ENCODE measurements at places on chromosomes 5 and 9.
A peak's percentile ranks its signal among the peaks of the same experiment; 100 is the strongest.

DNA sequence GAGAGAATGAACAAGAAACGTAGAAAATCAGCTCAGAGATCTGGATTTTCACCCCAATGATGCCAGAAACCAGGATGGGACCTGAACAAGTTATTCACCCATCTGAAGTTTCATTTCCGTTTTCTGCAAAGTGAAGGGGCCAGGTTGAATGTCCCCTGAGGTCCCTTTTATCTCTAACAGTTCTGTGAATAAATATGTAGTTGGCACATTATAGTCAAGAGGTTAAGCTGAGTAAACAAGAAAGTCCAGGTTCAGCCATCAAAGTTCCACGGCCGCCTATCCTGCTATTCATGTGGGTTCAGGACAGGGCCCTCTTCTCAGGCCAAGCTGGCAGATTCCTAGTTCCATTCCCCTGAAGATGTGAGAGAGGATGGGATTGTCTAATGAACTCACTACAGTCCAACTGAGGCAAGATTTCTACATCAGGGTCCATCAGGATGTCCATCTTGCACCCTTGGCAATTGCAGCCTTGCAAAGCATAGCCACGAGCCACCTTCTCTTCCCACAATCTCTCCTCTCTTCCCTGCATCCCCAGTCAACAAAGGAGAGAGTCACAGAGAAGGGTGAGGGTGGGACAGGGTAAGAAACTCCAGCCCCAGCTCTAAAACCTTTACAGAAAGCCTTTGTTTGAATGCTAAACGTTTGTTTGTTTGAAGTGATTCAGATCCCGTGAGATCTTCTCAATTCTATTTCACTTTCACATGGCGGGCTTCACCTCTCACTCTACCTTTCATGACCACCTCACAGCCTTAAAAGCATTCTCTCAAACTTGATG, 311.0 kb downstream of the SLIT3 start:
- DNase-seq: no peak

- no peak for DNase-seq
Observed at GRCh38 chr5:126744836-126745235, 32.1 kb upstream of the LMNB1 start.

GRCh38 chr9:6929441-6930215, 171.9 kb downstream of the KDM4C start:
- DNase-seq: no peak

- no peak for DNase-seq
Observed at GRCh38 chr5:142500227-142500905, 175.5 kb upstream of the SPRY4 start.

- no peak for DNase-seq
Observed at GRCh38 chr5:34511915-34512314, 144.2 kb upstream of the RAI14 start.

DNA sequence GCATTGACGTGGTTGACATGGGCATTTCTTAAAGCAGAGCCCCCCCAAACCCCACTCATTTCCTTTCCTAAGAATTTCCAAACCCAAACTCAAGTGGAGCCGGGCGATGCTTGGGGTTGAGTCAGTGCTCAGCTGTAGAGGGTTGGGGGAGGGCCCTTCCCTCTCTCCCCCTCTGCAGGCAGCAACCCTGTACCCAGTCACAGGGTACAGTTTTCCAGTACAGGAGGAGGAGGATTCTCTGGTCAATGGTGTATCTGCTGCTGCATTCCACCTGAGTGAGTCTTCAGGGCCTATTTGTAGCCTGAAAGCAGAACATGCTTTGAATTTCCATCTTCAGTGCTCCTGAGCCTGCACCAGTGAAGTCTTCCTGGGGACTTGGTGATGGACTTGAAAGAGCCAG, 55.8 kb downstream of the ENTREP1 start:
- peak; percentile 53 for DNase-seq

GRCh38 chr9:89365532-89365912, 47.2 kb downstream of the SECISBP2 start:
- no peak for DNase-seq

GRCh38 chr5:93580063-93580926, 724 bp downstream of the NR2F1-AS1 start:
- DNase-seq: no peak

- DNase-seq: no peak
Observed at GRCh38 chr5:14597080-14597479, 15.5 kb downstream of the OTULINL start.

DNA sequence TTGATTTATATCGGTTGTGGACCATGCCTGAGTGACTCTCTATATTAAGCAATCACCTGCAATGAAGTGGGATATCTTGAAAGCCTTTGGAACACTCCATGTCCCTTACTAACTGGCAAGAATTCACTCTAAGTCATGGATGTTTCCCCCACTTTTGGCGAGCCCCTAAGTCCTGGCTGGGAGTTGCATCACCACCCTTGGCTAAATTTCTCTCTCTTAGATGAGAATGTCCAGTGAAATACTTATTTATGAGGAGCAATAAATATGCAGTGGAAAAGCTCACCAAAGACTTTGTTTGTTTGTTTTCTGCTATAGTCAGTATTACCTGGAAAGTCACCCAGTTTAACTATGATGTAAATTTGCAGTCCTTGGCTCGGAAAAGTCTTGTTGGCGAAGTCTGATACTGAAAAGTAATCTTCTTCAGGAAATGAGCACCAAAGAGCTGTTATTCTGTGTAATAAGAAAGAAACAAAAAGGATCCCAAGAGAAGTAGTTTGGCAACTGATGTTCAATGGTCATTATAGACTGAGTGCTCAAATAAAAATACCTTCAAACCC, 333.8 kb downstream of the DMRT2 start:
- DNase-seq: no peak

DNA sequence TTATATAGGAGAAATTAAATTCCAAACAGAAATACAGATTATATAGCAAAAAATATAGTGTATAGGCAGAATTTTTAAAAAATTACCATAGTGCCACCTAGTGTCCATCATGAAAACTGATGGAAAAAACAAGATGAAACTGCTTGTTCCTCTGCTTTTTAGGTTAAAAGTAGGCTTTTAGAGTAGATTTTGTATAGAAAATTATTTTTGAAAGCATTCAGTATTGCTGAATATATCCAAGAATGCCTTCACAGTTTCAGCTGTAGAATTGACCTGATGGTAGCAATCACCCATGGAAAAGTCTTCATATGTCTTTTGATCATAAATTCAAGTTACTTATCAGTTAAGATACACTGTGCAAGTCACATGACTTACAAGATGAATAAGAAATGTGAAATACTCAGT, 19.7 kb downstream of the RIOK2 start:
- peak; percentile 12 for DNase-seq

- no peak for DNase-seq
Observed at GRCh38 chr5:175893466-175893865, 22.1 kb downstream of the CPLX2 start.

GRCh38 chr9:5231212-5231611, at the start of gene INSL4:
TSS of gene INSL4 (plus strand) at chr9:5231419. CDS start at chr9:5231524, 105 bp downstream.
- DNase-seq: no peak

DNA sequence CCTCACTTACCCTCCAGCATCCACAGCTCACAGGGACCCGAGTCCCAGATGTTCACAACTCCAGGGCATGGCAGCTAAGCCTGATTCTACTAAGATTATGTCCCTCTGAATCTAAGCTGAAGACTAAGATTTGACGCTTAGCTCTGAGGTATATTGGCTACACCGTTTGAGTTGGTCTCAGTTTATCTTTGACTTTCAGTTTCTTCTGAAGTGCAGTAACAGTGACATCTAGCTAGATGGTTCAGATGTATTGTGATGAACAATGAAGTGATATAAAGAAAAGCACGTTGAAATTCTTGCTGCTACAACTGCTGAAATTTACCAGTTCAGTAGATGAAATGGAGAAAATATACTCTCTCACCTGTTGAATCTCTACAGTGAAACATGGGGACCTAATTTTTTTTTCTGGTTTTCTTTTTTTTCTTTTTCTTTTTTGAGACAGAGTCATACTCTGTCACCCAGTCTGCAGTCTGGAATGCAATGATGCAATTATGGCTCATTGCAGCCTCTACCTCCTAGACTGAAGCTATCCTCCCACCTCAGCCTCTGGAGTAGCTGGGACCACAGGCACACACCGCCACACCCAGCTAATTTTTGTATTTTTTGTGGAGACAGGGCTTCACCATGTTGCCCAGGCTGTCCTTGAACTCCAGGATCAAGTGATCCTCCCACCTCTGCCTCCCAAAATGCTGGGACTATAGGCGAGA, 15.7 kb downstream of the RFK start:
- no peak for DNase-seq

GRCh38 chr5:32840606-32841005, 129.5 kb downstream of the NPR3 start:
- no peak for DNase-seq

- DNase-seq: peak; percentile 35
Observed at GRCh38 chr5:54944364-54944763, 41.0 kb downstream of the ESM1 start.

DNA sequence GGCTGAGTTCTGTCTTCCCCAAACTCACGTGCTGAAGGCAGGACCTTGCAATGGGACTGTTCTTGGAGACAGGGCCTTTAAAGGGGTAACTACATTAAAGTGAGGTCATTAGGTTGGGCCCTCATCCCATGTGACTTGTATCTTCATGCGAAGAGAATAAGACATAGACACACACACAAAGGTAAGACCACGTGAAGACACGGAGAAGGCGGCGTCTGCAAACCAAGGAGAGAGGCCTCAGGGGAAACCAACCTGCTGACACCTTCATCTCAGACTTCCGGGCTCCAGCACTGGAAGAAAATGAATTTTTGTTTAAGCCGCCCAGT, 50.7 kb upstream of the KCNMB1 start:
- no peak for DNase-seq

DNA sequence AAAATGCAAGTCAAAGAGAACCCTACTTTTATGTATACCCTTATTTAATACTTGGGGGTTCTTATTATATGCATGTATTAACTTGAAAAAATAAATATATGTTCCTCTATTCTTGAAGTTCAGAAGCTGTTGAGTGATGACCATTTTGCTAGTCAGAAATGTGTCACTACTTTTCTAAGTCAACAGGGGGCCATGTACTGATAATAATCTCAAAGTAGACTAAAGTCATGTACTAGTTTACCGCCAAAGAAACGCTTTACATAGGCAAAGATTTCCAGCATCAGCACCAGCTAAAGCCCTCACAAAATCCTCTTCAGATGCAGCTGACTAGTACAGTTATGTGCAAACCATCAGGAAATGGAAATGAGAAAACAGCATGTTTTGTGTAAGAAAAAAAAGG, 5.7 kb upstream of the BHMT start:
- no peak for DNase-seq

DNA sequence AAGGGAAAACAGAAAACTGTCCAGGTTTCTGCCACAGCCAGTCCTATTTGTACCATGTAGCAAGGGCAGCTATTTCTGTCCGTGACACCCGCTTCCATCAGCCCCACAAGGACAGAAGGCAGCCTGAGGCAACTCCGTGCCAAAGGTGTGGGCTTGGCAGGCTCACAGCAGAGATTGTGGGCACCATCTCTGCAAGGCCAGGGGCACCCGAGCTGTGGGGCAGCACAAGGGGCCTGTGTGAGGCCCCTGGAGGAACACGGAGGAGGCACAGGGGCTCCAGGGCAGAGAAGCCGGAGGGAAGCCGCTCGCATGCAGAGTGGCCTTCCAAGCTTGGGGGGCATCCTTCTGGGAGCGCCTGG, 43.5 kb downstream of the COL23A1 start:
- no peak for DNase-seq

DNA sequence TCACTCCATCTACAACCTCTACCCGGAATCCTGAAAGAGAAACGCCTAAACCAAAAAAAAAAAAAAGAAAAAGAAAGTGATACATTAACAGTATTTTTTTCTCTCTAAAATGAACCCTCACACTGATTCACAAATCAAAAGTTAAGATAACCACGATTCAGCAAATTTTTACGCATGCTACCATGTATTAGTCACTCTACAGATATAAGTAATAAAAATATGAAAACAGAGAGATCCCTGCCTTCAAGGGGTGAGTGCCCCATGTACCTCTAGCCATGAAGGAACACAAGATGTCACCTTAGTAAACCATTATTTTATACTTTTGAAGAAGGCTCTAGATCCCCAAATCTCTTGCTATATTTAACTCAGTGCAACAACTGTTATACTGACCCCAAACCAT, 33.4 kb downstream of the CEMIP2 start:
- DNase-seq: no peak

DNA sequence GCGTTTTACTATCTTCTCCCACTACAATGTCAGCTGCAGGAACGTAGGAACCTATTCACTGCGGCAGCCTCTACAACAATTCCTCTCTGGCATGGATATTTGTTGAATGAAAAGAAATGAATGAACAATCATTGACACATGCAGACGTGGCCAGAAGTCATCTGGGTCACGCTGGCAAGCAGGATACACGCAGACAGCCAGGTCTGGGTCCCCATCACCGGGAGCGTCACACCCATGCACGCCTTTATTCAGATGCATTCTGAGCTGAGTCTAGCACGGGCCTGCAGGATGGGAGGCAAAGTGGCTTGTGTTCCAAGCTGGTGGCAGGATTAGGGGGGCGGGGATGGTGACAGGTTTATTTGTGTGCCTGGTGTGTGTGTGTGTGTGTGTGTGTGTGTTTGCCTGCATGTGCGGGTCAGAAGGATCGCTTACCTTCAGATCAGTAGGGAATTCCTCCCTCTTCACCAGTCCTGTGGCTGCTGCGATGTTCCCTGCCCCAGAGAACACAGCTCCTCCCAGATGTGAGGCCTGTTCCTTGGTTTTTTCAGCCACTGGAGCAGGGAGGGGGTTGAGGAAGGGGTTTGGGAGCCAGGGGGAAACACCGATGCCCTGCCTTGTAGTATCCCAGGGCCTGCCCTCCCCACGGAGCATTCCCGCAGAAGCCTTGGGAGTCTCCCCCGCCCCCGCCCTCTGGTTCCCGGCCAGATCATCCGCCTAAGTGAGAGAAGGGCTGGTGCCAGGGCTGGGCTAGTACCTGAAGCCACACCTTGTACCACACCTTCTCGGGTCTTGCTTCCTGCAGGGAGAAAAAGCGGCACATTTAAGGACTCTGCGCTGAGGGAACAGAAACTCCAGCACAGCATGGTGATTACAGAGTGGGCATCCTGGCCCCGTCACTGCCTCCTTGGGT, 4.1 kb downstream of the SNCB start:
- DNase-seq: no peak

DNA sequence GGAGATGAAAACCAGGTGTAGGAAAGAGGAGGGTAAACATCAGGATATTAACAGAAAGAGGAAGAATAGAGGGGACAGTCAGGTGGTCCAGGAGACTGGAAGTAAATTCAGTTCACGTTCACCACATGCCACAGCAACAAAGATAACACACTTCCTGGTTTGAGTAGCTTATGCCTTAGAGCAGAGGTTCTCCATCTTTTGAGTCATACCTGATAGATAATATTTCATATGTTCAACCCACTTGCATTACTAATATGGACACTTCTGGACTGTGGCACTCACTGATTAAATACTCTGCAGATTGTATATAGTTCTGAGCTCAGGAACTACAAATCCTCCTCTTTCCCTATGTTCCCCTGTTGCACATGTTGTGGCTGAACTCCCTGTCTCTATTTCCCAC, 179.9 kb upstream of the NR3C1 start:
- DNase-seq: no peak

DNA sequence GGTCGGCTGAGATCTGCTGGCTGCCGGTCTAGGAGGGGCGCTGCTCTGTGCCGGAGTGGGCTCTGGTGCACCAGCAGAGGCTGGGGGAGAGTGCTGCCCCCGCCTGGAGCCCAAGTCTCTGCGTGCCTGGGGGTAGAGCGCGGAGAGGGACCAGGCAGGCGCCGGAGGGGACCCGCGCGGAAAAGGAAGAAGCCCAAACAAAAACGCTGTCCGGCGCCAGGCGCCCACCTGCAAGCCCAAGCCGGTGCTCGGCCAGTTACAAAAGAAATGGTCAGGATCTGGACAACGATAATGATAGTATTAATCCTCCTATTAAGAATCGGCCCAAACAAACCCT, 571 bp upstream of the S1PR3 start:
- DNase-seq: no peak

GRCh38 chr5:77644371-77645157, 6.1 kb upstream of the OTP start:
- no peak for DNase-seq
